Activated CD8-positive, alpha-beta T cell treated with anti-CD3 and anti-CD28 coated beads, Interleukin-2, amount 10 ng/mL, durations not matched to agents 7 days and 5 days (primary cell): ENCODE measurements at places on chromosomes 4 and X.

- no peaks in the 10 kb centered on the region for H3K27me3 ChIP-seq
- H3K4me3 ChIP-seq, result no peak overlapping the region
- DNase-seq, result no peak
- no peaks in the 10 kb centered on the region for H3K4me1 ChIP-seq
- no peaks in the 10 kb centered on the region for H3K36me3 ChIP-seq
Observed at GRCh38 chrX:38839277-38839676, 38.0 kb downstream of the MID1IP1 start.

DNA sequence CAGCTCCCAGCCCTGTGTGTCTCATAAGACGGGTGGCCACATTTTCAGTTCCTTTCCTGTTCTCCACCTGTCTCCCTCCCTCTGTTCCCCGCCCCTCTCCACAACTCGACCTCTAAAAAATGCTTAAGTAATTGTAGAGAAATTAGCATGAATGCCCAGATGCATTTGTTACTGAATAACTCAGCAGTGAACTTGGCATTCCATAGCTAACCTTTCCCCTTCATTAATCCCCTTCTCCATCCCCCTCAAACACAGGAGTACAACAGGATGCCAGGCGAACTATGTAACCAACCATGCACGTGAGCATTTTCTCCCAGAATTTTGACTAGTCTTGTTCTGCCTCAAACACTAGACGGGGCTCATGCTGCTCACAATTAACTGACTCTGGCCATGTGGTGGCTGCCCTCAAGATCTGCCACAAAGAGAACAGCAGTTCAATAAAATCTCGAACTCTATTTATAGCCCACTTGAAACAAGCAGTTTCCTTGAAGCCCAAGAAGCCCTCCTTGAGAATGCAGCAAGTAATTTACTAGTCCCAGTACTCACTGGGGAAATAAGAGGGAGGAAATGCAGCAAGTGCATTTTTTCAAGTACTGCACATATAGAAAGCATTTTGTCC is 351.2 kb downstream of the ARHGAP24 start:
- no peak for DNase-seq
- no peaks in the 10 kb centered on the region for H3K36me3 ChIP-seq
- no peaks in the 10 kb centered on the region for H3K27me3 ChIP-seq
- H3K27ac ChIP-seq, result no peak overlapping the region
- no peaks in the 10 kb centered on the region for H3K4me1 ChIP-seq
- H3K4me3 ChIP-seq, result no peak overlapping the region

GRCh38 chr4:23811161-23811560 is 78.7 kb downstream of the PPARGC1A start:
- no peak for DNase-seq
- H3K4me1 ChIP-seq, result no peaks in the 10 kb centered on the region
- H3K36me3 ChIP-seq, result no peaks in the 10 kb centered on the region
- no peak overlapping the region for H3K4me3 ChIP-seq
- H3K27ac ChIP-seq, result no peak overlapping the region

DNA sequence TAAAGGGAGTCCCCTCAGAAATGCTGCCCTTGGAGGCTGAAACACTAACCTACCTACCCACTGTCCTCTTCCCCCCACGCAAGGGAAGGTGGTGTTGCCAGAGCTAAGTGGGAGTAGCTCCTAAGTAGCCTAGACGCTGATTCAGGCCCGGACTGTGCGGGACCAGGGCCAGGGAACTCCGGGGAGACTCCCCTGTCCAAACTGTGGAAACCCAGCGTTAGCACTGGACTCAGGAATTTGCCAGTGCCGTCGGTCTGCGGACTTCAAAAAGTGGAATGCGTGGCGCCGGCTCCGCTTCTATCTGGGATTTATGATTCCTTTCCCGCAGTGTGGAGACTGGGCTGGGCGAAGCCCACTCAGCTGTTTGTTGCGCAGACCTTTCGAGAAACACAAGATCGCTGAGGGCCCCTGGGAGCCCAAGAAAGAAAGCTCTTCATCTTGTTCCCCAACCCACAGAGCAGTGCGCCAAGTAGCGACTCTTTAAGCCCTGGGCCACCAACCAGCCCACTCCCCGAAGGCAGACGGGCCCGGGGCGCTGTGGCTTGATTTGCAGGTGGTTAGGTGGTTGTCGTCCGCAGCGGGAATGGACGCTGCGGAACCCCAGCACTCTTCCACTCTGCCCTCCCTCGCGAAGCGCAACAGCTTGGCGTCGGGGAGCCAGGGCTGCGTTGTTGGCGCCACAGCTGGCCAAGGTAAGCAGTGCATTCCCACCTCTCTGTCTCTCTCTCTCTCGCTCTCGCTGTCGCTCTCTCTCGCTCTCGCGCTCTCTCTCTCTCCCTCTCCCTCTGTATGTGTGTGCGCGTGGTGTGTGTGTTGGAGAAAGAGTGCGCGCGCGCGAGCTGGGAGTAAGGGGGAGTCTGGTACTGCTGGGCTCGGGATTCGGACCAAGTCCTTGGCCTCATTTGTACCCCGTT is 2.0 kb downstream of the TMEM255A start:
- H3K27ac ChIP-seq, result peak overlapping the region; percentile 69
- peaks cover 52% of the 10 kb centered on the region for H3K27me3 ChIP-seq
- peak overlapping the region; percentile 69 for H3K4me3 ChIP-seq
- H3K4me1 ChIP-seq, result peaks cover 40% of the 10 kb centered on the region

GRCh38 chr4:101846550-101846949 is 56.0 kb downstream of the BANK1 start:
- no peaks in the 10 kb centered on the region for H3K27me3 ChIP-seq
- no peak overlapping the region for H3K4me3 ChIP-seq
- DNase-seq, result no peak
- no peaks in the 10 kb centered on the region for H3K36me3 ChIP-seq

GRCh38 chr4:134798573-134798972 is 597.0 kb upstream of the PABPC4L start:
- no peak for DNase-seq
- H3K4me1 ChIP-seq, result no peaks in the 10 kb centered on the region
- H3K36me3 ChIP-seq, result no peaks in the 10 kb centered on the region
- H3K4me3 ChIP-seq, result no peak overlapping the region
- H3K27ac ChIP-seq, result no peak overlapping the region

GRCh38 chr4:175412746-175413145 is 399.3 kb downstream of the GPM6A start:
- no peak overlapping the region for H3K27ac ChIP-seq
- no peaks in the 10 kb centered on the region for H3K36me3 ChIP-seq
- H3K27me3 ChIP-seq, result no peaks in the 10 kb centered on the region
- H3K4me1 ChIP-seq, result peaks cover 4% of the 10 kb centered on the region

DNA sequence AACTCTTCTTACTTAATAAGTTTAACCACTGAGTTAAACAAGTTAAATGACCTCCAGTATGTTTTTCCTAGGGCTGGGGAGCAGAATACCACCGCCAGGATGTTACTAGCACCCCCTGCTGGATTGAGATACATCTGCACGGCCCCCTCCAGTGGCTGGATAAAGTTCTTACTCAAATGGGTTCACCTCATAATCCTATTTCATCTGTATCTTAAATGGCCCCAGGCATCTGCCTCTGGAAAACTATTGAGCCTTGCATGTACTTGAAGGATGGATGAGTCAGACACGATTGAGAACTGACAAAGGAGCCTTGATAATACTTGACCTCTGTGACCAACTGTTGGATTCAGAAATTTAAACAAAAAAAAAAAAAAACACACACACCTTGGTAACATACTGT is 61.5 kb upstream of the MMAA start:
- no peak overlapping the region for H3K4me3 ChIP-seq
- no peak overlapping the region for H3K27ac ChIP-seq
- H3K27me3 ChIP-seq, result peaks cover 5% of the 10 kb centered on the region
- H3K36me3 ChIP-seq, result no peaks in the 10 kb centered on the region
- peak; percentile 63 for DNase-seq

DNA sequence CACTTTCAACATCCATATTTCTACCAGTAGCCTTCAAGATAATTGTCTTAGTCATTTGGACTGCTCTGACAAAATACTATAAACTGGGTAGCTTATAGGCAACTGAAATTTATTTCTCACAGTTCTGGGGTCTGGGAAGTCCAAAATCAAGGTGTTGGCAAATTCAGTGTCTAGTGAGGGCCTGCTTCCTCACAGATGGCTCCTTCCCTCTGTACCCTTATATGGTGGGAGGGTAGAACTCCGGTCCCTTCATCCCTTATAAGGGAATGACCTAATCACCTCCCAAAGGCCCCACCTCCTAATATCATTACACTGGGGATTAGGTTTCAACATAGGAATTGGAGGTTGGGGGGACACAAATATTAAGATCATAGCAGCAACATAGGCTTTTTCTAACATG is 7.4 kb upstream of the TBC1D25 start:
- H3K36me3 ChIP-seq, result peaks cover 20% of the 10 kb centered on the region
- H3K27ac ChIP-seq, result peak overlapping the region; percentile 76
- H3K27me3 ChIP-seq, result no peaks in the 10 kb centered on the region

- peaks cover 44% of the 10 kb centered on the region for H3K36me3 ChIP-seq
- no peaks in the 10 kb centered on the region for H3K27me3 ChIP-seq
- H3K4me3 ChIP-seq, result peak overlapping the region; percentile 61
Observed at GRCh38 chr4:145828802-145829485, 109.7 kb downstream of the ZNF827 start.

GRCh38 chr4:41430792-41431191 is 107.2 kb upstream of the LIMCH1 start:
- no peak for DNase-seq
- no peak overlapping the region for H3K27ac ChIP-seq
- H3K4me3 ChIP-seq, result no peak overlapping the region
- no peaks in the 10 kb centered on the region for H3K4me1 ChIP-seq
